ENCODE measurements at places on chromosomes 16 and 17. TPM values are rescaled to one million over a fixed set of nuclear protein-coding genes. Genes with fewer than 3 reads are reported as not detected.

- no peak for DNase-seq
These were observed 16.0 kb downstream of the MAP2K6 start for GRCh38 chr17:69430488-69430887.

The HOXB7 gene
- 30.2 TPM for total RNA-seq

DNA sequence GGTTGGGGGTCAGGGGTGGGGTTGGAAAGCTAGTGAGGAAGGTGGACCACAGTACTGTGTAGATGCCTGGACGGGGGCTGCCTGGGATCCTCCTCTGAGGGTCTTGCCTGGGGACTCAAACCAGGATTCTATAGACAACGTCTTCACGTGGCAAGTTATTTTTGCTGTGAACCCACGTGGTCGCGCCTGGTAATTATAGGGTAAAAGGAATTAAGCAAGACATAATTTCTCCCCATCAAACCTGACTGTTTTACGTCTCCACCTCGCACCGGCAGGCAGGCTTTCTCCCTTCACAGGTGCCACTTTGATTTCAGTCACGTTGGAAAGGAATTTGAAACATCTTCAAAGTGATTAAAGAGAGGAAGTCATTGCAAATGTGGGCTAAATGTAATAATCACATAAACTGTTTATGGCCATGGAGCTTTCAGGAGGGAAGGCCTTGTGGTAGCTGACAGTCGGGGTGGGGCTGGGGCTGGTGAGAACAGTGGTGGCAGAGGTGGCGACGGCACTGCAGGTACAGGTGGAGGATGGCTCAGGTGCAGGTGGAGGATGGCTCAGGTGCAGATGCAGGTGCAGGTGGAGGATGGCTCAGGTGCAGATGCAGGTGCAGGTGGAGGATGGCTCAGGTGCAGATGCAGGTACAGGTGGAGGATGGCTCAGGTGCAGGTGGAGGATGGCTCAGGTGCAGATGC lies 197.1 kb upstream of the NLRP1 start:
- DNase-seq: no peak

DNA sequence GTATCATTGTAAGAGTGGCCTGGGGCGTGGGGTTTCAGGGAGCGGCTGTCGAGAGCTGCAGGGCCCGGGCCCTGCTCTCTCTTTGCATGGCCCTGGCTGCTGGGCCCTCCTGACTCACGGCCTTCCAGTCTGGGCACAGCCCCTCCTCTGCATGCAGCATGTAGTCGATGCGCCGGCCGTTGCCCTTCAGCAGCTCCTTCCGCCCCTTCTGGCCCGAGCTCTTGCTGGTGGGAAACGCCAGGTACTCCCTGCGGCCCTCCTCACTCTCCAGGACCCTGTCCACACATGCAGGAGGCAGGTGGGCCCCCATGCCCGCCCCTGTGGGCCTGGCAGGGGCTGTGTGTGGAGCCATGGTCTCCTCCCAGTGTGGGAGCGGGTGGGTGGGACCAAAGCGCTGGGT lies 50.7 kb downstream of the PRMT7 start:
- DNase-seq: no peak

- DNase-seq: no peak
These were observed 79.7 kb downstream of the CYLD start for GRCh38 chr16:50821586-50821985.

The GPS2 gene
- 71.2 TPM for total RNA-seq

GRCh38 chr17:36761203-36761950 lies 160.0 kb downstream of the MRM1 start:
- no peak for DNase-seq

DNA sequence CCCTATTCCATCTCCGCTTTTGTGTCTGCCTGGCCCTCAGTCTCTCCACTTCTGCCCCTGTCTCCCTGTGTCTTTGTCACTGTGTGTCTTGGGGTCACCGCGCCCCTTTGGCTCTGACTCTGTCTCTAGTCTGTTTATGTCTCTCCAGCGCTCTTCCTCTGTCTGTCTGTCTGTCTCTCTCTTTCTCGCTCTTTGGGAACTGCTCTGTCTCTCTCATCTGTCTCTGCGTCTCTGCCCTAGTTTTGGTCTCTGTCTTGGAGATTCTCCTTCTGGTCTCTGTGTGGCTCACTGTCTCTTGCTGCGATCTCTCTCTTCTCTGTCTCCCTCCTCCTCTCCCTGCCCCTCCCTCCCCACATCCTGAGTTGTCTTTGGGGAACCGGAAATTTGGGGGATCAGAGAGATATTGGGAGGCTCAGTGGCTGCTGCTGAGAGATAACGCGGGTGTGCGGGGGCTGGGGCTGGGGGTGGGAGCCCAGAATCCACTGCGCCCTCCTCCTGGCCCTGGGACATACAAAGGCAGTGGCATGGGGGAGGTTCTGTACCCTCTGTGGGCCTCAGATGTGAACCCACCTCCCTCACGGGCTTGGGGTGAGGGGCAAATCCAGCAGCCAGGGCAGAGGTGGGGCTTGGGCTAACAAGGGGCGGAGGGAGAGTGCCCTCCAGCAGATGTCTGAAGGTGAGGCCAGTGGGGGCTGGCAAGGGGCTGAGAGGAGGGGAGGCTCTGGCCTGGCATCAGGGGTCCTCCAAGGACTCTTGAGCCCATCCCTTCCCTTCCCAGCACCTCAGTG lies 24.4 kb downstream of the LAT start:
- DNase-seq: no peak

The PGP gene
- total RNA-seq: 24.3 TPM

The UBFD1 gene
- 27.7 TPM for total RNA-seq

The G6PC1 gene
- total RNA-seq: not detected

The SYT17 gene
- 8.4 TPM for total RNA-seq

GRCh38 chr16:17302620-17303019 lies 168.1 kb downstream of the XYLT1 start:
- DNase-seq: no peak

GRCh38 chr17:11239379-11239970 lies 1.5 kb upstream of the SHISA6 start:
- DNase-seq: no peak

The C17orf67 gene
- 2.2 TPM for total RNA-seq

- DNase-seq: no peak
These were observed 9.4 kb upstream of the ARHGAP23 start for GRCh38 chr17:38418693-38419507.

GRCh38 chr17:39872751-39873150 lies 4.7 kb downstream of the ZPBP2 start:
- DNase-seq: no peak

DNA sequence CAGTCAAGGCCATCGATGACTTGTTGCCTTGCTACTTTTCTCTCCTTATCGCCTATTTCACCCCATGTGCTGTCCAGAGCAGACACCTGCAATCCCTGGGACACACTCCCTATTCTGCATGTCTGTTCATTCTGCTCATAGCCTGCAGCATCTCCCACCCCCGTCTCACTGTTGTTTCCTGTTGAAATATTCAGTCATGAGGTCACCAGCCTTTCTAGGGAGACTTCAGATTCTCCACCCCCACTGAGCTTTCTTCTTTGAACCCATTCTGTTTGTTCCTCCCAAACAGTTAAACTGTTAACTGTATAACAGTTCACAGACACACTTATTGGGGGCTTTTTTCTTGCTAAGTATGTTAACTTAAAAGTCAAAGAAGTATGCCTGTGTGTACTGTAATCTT lies 94.4 kb downstream of the AATF start:
- DNase-seq: no peak

The GRB7 gene
- total RNA-seq: 27.7 TPM

The ZPBP2 gene
- total RNA-seq: not detected

- DNase-seq: peak; percentile 34
These were observed 9.9 kb downstream of the TMIGD1 start for GRCh38 chr17:30323895-30324319.

The BEAN1 gene
- total RNA-seq: not detected

DNA sequence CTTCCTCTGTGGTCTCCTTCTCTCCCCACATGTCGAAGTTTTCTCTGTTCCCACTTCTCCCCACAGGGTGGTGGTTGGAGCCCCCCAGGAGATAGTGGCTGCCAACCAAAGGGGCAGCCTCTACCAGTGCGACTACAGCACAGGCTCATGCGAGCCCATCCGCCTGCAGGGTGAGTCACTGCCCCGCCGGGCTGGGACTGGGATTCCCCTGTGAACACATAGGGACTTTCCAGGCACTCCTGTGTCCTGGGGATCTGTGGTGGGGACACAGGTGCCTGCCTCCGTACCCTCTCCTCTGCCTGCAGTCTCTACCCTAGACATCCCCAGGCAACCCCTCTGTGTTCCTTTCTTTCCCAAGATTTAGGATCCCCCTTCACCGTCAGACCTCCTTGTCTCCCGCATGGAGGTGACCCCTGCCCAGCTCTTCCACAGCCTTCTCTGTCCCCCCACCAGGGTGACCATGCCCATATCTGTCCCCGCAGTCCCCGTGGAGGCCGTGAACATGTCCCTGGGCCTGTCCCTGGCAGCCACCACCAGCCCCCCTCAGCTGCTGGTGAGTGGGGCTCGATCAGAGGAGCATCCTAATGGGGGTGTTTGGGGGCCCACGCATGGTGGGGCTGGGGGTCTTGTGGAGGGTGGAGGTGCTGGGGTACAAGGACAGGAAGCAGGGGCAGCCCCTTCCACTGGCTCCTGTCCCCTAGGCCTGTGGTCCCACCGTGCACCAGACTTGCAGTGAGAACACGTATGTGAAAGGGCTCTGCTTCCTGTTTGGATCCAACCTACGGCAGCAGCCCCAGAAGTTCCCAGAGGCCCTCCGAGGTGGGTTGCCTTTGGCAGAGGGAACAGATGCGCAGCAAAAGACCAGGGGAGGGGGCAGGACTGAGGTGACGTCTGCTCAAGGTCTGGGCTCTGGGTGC lies 5.8 kb downstream of the ITGAM start:
- peak; percentile 27 for DNase-seq

The ABCA8 gene
- 5.6 TPM for total RNA-seq

- no peak for DNase-seq
These were observed 31.3 kb upstream of the TEKT1 start for GRCh38 chr17:6862825-6863224.

DNA sequence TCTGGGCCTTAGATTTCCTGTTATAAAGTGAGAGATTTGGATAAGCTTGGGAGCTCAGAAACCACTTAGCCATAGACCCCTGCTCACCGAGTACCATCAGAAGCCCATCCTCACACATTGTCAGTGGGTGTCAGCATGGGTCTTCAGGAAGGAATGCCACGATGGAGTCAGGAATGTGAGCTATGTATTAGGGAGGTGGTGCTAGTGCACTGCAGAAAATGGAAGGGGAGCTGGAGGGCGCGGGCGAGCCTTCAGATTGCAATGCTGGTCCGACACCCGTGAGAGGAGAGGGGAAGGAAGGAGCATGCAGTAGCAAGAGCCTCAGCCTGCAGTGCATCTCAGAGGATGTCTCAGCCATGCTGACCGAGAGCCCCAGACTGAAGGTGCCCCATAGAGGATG lies 294.5 kb downstream of the FOXL1 start:
- DNase-seq: no peak

- DNase-seq: peak; percentile 27
These were observed 32.1 kb upstream of the SREBF1 start for GRCh38 chr17:17868641-17869522.

- DNase-seq: no peak
These were observed 17.2 kb downstream of the NUBP1 start for GRCh38 chr16:10760858-10761257.

GRCh38 chr17:46943501-46944393 lies 20.8 kb downstream of the GOSR2 start:
- no peak for DNase-seq

The ABCA5 gene
- total RNA-seq: 64.7 TPM

The FMNL1 gene
- 5.4 TPM for total RNA-seq

DNA sequence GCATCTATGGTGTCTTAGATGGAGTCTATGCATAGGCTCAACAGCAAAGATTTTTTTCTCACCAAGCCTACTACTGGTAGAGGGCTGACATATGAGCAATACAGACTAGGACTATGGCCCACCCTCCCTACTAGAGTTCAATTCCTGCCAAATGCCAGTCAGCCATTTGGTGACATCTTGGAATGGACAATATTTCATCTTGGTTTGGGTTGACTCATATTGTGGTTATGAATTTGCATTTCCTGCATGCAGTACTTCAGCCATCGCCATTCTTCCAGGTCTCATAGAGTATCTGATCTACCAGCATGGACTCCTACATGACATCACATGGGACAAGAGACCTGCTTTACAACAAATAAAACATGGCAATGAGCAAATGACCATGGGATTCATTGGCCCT lies 778.1 kb upstream of the SOX9 start:
- DNase-seq: no peak

GRCh38 chr17:51533219-51533618 lies 272.9 kb downstream of the UTP18 start:
- no peak for DNase-seq

- no peak for DNase-seq
These were observed 21.7 kb downstream of the USP36 start for GRCh38 chr17:78818932-78819331.

DNA sequence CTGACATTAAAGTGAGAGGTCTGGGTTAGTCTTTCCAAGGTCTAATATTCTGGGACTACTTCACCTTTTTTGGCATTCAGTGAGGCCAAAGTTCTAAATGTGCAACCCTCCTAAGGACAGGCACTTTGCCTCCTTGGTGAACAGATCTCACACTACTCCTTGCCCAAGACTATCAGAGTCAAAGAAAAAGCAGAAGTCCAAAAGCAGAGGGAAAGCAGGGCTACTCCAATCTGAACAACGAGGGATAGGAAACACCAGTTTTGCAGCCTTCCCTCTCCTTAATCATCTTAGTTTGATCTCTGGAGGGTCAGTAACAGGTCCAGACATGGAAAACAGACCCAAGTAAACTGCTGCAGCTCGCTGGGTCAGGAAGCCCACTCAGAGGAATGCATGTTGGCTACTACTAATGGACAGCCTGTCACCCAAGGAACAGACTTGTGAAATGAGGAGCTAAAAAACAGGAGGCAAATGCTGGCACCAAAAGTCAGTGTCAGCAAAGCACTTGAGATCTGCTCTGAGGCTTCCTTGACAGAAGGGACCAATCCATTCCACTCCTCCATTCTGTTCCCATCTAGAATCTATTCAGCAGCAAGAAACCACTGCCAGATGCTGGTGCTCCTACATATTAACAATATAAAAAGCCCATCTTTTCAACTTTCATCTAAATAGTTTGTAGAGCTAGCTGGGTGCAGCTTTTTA lies 29.9 kb downstream of the DCUN1D3 start:
- DNase-seq: no peak

The TNRC6A gene
- 36.2 TPM for total RNA-seq

DNA sequence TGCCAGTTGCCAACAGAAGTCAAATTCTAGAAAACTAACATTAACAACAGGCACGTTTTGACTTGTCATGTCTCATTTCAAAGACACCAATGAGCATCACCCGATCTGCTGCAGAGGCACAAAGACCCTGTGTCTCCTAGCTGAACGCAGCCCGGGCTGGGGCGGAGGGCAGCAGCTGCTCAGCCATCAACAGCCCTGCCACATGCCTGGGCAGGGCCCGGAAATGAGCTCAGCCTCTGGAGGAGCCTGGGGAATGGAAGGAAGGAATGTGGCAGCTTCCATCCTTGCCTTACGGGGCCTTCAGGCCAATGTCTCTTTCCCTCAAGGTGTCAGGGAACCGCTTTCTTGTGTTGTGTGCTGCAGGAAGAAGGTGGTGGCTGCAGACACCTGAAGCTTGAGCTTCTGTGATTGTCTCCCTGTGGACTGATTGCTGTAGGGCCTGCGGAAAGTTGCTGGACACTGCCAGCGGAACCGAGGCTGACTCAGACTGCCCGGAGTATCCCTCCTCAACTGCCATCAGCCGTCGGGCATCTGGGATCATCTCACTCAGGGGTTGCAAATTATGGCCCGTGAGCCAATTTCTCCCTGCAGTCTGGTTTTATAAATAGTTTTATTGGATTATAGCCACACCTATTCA lies 7.3 kb downstream of the CDH13 start:
- peak; percentile 39 for DNase-seq
